Stomach (tissue), 19 donors: ENCODE measurements at places on chromosomes 11 and 22. TPM values are rescaled to one million over a fixed set of nuclear protein-coding genes. Genes with fewer than 3 reads are reported as not detected.

The CASP5 gene
- 0.45 TPM for polyA plus RNA-seq

DNA sequence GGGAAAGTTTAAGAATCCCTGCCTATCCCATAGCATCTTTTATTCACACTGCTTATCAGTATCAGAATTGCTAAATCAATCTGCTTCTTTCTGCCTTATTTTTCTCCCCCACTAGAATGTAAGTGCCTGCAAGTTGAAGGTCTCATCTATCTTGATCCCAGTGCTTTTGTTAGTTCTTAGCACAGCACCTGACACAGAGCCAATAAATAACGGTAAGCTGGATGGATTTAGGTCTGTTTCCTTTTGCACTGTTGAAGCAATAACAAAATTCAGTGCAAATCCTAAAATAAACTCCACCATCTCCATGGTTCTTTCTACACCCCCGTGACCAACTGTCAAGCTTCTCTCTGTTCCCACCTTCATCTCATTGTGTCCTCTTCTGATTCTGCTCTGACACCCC is 36.7 kb upstream of the CD44 start:
- no peaks in the 10 kb centered on the region for H3K36me3 ChIP-seq
- H3K4me1 ChIP-seq: peaks cover 45% of the 10 kb centered on the region
- DNase-seq: peak; percentile 51
- no peak overlapping the region for H3K27ac ChIP-seq
- H3K4me3 ChIP-seq: no peak overlapping the region
- H3K27me3 ChIP-seq: no peaks in the 10 kb centered on the region

DNA sequence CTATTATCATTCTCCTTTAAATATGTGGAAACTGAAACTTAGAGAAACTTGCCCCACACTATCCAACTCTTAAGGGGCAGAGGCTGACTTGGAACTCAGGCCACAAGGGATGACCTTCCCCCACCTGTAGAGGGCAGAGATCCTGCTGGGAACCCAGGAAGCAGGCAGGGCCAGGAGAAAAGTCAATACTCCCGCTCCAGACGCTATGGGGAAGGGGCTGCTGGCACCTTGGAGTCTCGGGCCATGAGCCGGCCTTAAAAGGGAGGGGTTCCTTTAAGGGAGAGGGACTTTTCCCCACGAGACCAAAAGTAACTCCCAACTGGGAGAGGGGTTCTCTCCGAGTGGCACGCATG is 620 bp upstream of the ANO5 start:
- H3K27me3 ChIP-seq: peaks cover 17% of the 10 kb centered on the region
- H3K4me1 ChIP-seq: peaks cover 4% of the 10 kb centered on the region
- H3K27ac ChIP-seq: peak overlapping the region; percentile 65
- H3K36me3 ChIP-seq: no peaks in the 10 kb centered on the region
- H3K4me3 ChIP-seq: peak overlapping the region; percentile 64
- DNase-seq: peak; percentile 25

- H3K4me3 ChIP-seq: no peak overlapping the region
- H3K27ac ChIP-seq: no peak overlapping the region
- H3K4me1 ChIP-seq: no peaks in the 10 kb centered on the region
- H3K36me3 ChIP-seq: no peaks in the 10 kb centered on the region
Measured at GRCh38 chr11:81942646-81943045, 791.0 kb downstream of the FAM181B start.

The TSPAN32 gene
- polyA plus RNA-seq: 9.0 TPM

- no peaks in the 10 kb centered on the region for H3K36me3 ChIP-seq
- H3K4me1 ChIP-seq: peaks cover 41% of the 10 kb centered on the region
Measured at GRCh38 chr11:35160246-35160824, 21.4 kb downstream of the CD44 start.

The MMP12 gene
- polyA plus RNA-seq: 2.4 TPM

DNA sequence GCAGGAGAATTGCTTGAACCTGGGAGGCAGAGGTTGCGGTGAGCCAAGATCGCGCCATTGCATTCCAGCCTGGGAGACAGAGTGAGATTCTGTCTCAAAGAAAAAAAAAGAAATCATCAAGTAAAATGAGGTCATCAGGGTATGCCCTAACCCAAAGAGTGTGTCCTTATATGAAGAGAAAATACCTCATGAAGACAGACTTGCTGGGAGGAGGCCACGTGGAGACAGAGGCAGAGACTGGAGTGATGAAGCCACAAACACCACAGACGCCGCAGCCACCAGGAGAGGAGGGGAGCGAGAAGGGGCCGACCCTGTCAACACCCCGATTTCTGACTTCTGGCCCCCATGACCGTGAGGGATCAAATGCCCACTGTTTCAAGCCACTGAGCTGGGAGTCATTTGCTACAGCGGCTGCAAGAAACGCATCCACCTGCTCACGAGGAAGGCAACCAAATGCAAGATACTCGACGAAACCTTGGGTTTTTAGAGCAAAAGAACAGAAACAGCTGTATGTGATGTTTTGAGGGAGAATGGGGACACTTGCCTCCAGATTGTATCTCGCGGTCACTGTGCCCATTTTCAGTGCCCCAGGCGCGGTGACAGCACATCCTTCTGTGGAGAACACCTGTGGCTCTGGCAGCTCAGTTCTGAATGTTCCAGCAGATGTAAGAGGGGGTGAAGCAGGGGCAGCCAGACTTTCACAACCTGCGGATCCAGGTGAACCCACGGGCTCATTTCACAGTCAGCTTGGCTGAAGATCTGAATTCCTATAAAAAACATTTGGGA is 1317.2 kb downstream of the TBC1D22A start:
- no peak overlapping the region for H3K27ac ChIP-seq
- H3K4me1 ChIP-seq: no peaks in the 10 kb centered on the region
- no peaks in the 10 kb centered on the region for H3K36me3 ChIP-seq
- H3K4me3 ChIP-seq: no peak overlapping the region
- DNase-seq: no peak

The WNT11 gene
- polyA plus RNA-seq: 0.12 TPM

DNA sequence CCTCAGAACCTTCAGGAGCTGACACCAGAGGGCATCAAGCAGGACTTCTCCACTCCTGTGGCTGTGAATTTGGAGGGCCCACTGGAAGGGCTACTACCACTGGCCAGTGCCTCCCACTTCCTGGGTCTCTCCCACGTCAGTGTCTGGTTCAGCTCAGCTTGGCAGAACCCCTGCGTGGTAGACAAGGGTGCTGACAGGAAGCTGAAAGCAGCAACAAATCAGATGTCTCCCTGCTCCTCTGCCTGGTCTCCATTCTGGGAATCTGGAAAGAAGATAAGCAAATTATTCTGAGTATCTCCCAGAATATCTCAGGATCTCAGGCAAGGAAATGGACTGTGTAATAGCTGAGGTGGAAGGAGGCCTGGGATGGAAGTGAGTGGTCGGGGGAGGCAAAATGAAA is 61.5 kb downstream of the TMPRSS5 start:
- no peak for DNase-seq
- H3K36me3 ChIP-seq: no peaks in the 10 kb centered on the region
- no peak overlapping the region for H3K4me3 ChIP-seq
- H3K27me3 ChIP-seq: no peaks in the 10 kb centered on the region

- H3K36me3 ChIP-seq: no peaks in the 10 kb centered on the region
- H3K4me1 ChIP-seq: peaks cover 81% of the 10 kb centered on the region
- no peaks in the 10 kb centered on the region for H3K27me3 ChIP-seq
- H3K4me3 ChIP-seq: peak overlapping the region; percentile 37
- peak overlapping the region; percentile 88 for H3K27ac ChIP-seq
- peak; percentile 62 for DNase-seq
Measured at GRCh38 chr11:68009391-68010089, 587 bp upstream of the ALDH3B1 start.

DNA sequence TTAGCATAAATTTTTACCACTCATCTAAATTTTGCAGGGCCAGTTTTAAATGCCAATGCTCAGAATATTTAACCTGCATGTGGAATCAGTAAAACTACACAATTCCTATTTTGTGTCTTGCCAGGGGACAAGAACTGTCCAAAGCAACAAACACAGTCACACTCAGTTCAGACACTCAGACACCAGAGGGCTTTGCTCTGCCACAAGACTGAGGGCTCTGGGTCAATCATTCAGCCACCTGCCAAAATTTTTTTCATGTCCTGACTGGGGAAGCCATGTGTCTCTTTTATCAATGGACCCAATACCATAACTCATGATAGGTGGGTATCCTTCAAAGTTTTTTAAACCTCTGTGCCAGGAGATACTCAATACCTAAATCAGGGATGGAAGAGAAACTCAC is 304.0 kb upstream of the ANO3 start:
- no peaks in the 10 kb centered on the region for H3K27me3 ChIP-seq
- H3K4me3 ChIP-seq: no peak overlapping the region
- no peak for DNase-seq
- H3K27ac ChIP-seq: no peak overlapping the region
- no peaks in the 10 kb centered on the region for H3K4me1 ChIP-seq

The OR8A1 gene
- polyA plus RNA-seq: not detected

The PLEKHA7 gene
- polyA plus RNA-seq: 20.5 TPM

DNA sequence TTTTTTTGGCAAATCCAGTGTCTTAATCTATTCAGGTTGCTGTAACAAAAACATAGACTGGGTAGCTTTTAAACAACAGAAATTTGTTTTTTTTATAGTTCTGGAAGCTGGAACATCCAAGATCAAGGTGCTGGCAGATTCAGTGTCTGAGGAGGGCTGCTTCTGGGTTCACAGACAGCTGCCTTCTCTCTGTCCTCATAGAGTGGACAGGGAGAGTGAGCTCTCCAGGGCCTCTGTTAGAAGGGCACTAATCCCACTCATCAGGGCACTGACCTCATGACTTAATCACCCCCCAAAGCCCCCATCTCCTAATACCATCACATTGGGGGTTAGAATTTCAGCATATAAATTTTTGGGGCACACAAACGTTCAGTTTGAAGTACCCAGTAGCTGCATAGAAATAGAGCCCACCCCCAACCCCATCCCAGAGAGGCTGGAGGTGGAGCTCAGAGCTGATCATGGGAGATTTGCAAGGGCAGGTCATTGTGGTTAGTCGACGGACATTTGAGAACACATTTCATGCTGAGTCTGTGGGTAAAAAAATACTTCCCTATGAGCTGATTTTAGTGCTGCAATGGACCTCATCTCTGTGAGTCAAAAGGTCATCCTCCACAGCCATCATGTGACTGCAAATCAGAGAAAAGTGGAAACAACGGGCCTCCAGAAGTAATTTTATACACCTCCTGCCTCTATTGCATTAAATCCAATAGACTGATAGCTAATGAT is 203.1 kb upstream of the CADM1 start:
- H3K27me3 ChIP-seq: no peaks in the 10 kb centered on the region
- no peak overlapping the region for H3K4me3 ChIP-seq
- no peak overlapping the region for H3K27ac ChIP-seq
- no peak for DNase-seq
- no peaks in the 10 kb centered on the region for H3K36me3 ChIP-seq
- no peaks in the 10 kb centered on the region for H3K4me1 ChIP-seq

DNA sequence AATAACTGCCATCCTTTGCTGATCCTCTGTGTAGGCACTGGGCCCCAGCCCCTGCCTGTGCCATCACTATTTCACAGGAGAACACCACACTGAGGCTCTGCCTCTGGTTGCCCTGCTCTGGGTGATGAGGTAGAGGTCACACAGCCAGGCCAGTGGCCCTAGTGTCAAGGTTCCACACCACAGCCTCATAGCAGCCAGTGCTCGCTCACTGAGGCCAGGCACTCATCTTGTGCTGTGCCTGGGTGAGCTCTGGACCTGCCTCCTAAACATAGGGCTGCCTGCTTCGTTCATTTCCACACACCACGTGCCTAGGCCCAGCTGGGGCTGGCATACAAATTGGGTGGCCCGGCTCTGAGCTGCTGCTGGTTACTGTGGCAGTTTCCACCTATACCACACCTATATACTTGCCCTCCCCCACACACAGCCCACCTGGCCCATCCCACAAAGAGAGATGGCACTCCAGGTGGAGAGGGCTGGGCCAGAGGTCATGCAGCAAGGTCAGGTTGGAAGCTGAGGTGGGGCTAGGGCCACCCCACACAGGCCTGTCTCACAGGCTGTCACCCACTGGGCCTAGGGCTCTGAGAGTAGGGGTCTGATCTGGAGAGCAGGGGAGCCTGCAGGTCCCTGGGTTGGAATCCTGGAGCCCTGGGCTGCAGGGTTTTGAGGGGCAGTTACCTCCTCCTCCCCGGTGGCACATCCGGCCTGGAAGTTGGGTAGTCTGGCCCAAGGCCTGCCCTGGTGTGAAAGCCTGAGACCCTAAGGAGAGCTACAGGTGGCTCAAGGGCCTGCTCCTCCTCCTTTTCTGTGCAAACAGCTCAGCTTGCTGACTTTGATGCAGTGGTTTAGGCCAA is 11.2 kb downstream of the KCNQ1OT1 start:
- H3K4me3 ChIP-seq: no peak overlapping the region
- peaks cover 11% of the 10 kb centered on the region for H3K4me1 ChIP-seq
- no peaks in the 10 kb centered on the region for H3K27me3 ChIP-seq
- no peaks in the 10 kb centered on the region for H3K36me3 ChIP-seq
- H3K27ac ChIP-seq: no peak overlapping the region

DNA sequence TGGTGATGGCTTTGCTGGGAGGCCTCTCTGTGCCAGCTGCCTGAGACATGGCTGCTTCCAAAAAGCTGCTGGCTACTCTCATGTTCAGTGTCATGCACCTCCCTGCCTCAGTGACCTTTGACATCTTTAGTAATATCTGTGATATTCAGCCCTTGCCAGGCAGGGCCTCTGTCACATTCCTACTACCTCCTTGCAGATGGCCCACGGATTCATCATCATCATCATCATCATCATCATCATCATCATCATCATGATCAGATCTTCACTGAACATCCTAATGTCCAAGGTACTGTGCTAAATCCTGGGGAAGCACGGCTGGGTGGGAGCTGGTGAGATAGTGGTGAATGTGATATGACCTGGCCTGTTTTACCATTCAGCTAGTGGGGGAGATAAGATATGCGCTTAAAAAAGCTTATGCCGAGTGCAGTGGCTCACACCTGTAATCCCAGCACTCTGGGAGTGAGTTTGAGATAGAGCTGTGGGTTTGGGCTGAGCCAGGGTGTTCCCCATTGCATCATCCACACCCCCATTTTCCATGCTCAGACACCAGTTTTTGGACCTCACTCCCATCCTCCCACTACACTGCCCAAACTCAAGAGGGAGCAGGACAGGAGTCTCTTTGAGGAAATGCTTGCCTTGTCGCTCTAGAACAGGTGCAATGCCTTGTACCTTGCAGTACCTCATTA is 17.1 kb upstream of the TMPRSS13 start:
- no peak overlapping the region for H3K27ac ChIP-seq
- no peak for DNase-seq
- no peaks in the 10 kb centered on the region for H3K27me3 ChIP-seq

DNA sequence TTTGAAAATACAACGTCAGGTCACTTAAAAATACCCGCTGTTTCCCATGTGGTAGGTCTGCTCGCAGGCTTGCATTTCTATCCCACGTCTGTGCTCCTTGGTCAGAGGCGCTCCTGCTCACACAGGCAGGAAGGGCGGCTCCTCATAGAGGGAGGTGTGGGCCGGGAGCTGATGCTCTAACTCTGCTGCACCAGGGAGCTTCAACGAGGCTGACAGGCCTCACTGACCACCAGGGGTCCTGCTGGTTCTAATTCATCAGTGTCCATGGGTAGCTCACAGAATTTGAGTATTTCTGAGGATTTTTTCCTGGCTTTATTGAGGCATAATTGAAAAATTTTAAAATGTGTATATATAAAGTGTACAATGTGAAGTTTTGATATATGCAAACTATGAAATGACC is 68.5 kb downstream of the PIWIL3 start:
- no peak overlapping the region for H3K4me3 ChIP-seq
- DNase-seq: no peak
- H3K36me3 ChIP-seq: no peaks in the 10 kb centered on the region

The E2F8 gene
- polyA plus RNA-seq: 2.7 TPM

The NFRKB gene
- polyA plus RNA-seq: 7.2 TPM
